Stimulated activated naive CD4-positive, alpha-beta T cell treated with Interleukin-2 at 50 U/mL for 16 hours (primary cell): ENCODE measurements at places on chromosomes 12 and 14.
A peak's percentile ranks its signal among the peaks of the same experiment; 100 is the strongest.

DNA sequence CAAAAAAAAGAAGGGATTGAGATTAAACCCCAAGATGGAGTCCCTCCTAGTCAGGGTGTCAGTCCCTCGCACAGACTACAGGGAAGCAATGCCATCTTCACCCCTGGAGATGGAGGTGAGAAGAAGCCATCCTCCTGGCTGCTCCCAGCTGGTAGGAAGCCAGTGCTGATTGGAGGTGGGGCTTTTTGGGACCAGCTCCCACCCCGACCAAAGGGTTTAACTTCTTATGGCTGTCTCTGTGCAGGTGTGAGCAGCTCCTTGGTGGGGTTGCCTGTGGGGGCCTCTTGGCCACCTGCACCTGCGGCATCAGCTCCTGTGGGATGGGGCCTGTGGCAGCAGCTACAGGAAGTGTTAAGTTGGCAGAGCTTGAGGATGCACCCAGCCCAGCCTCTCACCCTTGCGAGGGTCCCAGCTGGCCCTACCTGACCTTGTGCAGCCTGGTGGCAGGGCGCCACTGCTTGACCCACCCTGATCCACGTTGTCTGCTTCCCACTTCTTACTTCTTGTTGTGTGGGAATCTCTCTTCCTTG, 3.8 kb upstream of the KRT86 start:
- no peak for DNase-seq

GRCh38 chr14:90692061-90692460, 124.2 kb downstream of the TTC7B start:
- no peak for DNase-seq

- DNase-seq = peak; percentile 68
Observed at GRCh38 chr14:75050852-75051555, at the start of gene MLH3. MLH3 (minus strand) TSS chr14:75051467; CDS start chr14:75049655, 1,812 bp downstream.

DNA sequence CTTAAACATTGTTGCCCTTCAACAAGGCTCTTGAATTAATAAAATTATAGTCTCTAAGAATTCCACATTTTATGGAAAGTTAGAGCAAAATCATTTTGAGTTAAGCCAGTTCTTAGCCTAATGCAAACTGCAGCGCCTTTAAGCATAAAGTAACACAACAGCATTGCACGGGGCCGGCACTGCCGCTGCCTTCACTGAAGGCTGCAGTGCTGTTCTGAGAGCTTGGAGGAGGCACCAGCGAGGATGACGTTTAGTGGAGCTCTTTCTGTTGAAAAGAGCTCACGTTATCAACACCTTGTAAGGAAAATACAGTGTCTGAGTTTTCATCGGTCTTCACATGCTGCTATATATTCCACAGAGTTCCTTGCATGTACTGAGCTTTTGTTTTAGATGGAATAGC, 38.3 kb upstream of the DYNC1H1 start:
- DNase-seq = no peak

DNA sequence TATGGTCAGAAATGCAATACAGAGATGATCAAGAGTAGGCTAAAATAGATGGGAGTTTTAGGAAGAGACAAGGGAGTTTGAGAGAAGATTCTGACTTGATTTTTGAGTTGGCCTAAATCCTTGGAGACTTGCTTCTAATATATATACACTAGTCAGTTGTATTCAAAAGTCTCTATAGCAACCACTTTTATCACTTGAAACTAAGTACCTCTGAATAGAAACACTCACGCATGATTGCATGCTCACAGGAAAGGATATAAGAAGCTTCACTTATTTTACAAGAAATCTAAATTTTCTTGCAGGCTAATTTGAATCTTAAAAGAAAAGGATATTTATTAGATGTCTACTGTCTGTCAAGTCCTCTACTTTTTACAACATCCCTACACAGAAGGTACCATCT, 316.8 kb downstream of the SNAPC1 start:
- DNase-seq = no peak

DNA sequence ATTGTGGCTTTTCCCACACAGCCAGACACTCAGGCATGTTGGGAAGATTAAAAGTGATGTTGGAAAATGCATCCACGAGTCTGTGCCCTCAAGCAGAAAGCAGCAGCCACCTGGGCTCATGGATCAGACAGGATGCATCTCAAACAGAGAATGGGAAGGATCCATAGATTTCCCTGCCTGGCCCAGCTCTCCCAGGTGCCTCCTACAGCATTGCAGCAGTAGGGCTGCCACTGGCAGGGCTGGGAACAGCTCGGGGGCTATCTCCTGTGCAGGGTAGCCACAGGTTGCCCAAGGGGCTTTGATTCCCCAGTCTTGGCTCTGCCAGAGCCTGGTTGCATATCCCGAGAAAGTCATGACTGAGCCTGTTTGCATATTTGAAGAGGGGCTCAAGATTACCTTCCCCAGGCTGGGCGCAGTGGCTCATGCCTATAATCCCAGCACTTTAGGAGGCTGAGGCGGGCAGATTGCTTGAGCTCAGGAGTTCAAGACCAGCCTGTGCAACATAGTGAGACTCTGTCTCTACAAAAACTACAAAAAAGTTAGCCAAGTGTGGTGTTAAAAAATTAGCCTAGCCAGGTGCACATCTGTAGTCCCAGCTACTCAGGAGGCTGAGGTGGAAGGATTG, 19.5 kb downstream of the C14orf132 start:
- DNase-seq = no peak

DNA sequence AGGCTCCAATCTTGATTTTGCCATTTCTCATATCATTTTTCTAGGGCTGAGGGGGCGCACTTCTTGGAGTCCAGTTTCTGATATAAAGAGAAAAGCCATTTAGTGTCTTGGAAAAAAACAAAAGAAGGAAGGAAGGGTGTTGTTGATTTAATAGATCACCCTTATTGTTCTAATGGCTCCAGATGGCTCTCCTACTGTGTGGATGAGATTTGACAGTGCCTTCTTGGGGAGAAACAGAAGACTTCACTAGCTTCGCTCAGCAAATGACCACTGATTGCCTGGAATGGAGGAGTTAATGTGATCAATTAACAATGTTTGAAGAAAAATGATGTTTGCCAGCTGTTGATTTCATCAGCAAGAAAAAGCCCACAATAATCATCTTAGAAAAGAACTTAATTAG, 216.2 kb downstream of the APAF1 start:
- no peak for DNase-seq

DNA sequence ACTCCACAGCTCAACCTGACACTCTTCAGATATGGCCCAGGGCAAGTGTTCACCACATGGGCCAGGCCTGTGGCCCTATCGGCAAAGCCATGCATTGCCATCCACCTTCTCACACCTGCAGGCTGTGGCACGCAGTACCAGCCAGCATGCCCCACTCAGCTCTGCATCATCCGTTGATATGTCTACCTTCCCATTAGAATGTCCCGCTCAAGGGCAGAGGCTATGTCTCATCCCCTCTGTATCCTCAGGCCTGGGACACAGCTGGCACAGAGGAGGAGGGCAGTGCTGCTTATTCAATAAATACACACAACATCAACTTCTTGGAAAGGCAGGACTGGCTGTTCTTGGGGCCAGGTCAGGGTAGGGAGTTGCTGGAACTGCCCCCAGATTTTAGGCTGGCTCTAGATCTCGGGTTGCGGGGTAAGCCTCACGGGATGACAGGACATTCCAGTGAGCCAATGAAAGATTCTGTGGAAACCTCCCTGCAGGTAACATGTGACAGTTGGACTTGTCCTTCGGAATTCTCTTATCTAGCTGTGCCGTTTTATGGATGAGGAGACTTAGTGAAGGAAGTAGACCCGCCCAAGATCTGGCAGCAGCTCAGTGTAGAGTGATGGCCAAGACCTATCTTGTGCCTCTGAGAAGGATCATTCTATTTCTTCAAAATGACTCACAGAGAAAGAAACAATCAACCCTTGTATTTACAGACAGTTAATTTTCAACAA, 25.6 kb downstream of the SYNE3 start:
- DNase-seq = no peak

GRCh38 chr12:120194226-120194533, 335 bp downstream of the GCN1 start:
- DNase-seq = no peak
